Activated naive CD4-positive, alpha-beta T cell (primary cell): ENCODE measurements at places on chromosomes 6 and 20.

GRCh38 chr6:42393339-42393738 is 58.4 kb downstream of the TRERF1 start:
- DNase-seq = no peak

- DNase-seq = no peak
Observed at GRCh38 chr6:142568857-142569597, 267.2 kb downstream of the ADGRG6 start.

DNA sequence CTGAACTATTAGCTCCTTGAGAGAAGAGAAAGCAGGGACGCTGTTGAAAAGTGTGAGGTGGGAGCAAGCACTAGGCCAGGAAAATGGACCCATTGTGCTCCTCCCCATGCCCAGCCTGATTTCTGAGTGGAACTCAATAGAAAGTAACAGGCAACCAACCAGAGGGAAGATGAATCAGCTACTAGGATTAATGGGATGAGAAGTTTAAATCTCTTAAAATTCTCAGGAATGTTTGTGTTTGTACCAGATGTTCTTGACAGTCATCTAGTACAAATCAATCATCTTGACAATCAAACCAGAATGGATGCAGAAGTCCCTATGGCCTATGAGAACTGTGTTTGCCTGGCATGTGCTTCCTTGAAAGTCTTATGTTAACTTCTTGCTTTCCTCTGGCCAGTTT is 48.9 kb downstream of the HDDC2 start:
- no peak for DNase-seq

DNA sequence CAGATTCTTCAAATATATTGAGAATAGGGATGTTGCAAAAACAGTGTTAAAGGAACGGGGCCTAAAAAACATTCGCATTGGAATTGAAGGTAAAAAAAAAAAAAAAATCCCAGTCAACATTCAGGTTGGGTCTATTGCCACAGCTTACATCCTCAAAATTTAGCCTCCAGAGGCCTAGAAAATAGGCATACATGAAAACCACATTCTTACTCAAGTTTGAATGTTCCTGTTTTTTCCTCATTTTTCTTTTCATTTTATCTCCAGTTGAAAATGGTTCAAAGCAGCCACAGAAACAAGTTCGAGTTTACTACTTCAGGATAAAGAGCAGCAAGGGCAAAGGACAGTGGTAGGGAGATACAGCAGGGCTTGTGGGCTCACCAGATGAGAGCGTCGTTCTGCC is 41.9 kb downstream of the KCTD20 start:
- no peak for DNase-seq
